ENCODE measurements at places on chromosomes 3 and 15.

DNA sequence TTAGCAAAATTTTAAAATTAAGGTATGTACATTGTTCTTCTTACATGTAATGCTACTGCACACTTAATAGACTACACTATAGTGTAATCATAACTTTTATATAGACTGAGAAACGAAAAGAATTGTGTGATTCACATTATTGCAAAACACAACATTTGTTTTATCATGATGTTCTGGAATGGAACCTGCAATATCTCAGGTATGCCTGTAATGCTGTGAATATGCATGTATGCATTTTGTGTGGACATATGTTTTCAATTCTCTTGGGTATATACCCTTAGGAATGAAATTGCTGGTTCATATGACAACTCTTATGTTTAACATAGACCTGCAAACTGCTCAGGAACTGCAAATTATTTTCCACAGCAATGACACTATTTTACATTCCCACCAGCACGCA is 38.6 kb upstream of the TJP1 start:
- no peak for DNase-seq

DNA sequence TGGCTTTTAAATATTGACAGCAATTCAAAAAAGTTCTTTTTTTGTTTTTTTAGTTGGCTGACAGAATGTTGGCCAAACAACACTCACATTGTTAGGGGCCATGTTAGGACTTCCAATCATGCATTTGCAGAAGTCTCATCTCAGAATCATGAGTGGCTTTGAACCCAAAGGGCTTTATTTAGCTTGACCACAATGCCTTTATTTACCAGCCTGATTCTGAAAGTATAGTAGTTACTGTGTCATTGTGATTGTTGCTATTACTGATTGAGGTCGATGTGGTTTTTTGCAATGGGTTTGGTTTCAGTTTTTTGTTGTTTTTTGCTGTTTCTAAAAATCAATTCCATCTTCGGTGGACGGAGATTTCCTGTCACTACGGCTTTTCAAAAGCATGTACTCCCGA is 7.2 kb downstream of the GLDN start:
- no peak for DNase-seq

- no peak for DNase-seq
Observed at GRCh38 chr3:169573148-169573547, 90.4 kb downstream of the MECOM start.

DNA sequence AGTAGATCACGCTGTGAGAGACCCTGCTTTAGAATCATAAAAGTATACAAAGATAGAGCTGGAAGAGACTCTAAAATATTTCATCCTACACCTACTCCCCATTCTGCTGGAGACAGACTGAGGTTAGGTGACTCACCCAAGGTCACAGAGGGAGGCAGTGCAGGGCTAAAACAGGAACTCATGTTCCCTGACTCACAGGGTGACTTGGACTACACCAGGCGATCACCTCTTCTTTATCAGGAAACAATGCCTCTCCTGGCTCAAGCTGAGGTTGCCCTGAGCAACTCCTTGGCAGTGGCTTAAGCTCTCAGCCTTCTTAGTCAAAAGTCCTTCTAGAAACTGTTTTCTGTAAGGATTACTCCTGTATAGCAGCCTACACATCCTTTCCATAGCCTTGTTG is 26.4 kb upstream of the TNFAIP8L3 start:
- DNase-seq, result peak; percentile 69

DNA sequence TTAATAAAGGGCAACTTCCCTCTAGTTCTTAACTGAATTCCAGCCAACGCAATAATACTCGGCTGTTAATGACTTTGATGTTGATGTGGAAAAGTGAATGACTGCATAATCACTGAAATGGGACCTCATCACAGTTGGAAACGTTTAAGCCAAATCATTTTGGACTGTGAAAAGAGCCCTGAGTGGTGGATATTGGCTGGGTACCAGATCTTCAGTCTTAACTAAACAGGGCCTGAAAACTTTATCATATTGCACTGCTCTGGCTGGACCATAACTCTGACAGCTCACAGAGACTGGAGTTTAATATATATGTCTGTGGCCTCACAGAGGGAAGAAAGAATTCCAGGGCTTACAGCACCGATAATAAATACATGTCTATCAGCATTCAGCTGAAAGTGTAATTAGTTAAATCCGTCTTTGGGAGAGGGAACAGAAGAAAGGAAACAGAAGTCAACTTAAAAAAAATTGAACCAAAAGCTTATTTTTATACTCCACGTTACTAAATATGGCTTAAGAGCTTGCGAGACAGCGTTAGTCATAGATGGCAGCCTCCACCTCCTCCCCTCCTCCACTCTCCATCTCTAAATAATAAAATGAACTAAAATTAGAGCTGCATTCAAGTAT is 222.3 kb upstream of the CDIN1 start:
- no peak for DNase-seq

- DNase-seq, result no peak
Observed at GRCh38 chr15:63382966-63383710, 1.5 kb upstream of the CA12 start.

GRCh38 chr15:50075319-50075718 is 43.7 kb downstream of the ATP8B4 start:
- no peak for DNase-seq
